ENCODE measurements at places on chromosomes 5 and 9.

DNA sequence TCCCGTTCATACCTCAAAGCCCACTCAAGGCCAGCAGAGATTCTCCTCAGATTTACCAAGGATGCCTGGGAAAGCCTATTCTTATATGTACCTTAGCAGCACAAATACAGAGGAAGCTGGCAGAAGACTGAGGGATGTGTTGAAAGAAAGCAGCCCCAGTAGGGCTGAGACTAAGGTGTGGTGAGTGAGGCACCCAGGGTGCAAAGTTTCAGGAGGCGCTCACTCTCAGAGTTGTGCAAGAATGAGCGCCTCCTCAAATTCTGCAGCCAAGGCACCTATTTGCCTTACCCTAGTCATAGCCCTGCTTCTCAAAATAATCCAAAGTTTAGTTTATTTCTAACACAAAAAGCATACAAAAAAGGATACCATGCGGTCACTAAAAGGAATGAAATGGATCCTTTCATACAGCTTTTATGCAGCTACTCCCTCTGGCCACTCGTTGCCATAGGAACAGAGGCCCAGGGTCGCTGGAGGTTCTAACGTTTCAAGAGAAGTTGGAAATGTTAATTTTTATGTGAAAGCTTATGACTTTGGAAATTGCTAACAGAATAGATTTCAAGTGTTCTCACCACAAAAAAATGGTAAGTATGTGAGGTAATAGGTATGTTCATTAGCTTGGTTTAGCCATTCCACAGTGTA lies 79.7 kb upstream of the SMIM23 start:
- no peak for DNase-seq
- no peak overlapping the region for H3K4me3 ChIP-seq
- no peaks in the 10 kb centered on the region for H3K36me3 ChIP-seq
- no peak overlapping the region for H3K27ac ChIP-seq

DNA sequence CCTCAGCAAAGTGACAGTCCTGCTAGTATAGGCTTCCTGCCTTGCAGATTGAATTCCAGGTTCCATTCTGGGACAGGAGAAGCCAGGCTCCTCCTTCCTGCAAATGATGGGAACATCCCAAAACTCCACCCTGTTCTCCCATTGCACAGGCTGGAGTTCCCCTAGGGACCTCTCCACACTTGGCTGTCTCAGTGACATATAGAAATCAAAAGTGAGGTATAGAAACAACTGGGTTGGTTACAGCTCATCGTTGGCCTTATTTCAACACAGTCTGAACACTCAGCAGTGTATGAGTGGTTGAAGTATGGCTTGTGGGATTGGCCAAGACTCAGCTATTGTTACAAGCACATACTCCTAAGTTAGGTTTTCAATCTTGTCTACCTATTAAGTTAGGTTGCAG lies 157.8 kb upstream of the FTMT start:
- H3K27me3 ChIP-seq = no peaks in the 10 kb centered on the region
- H3K4me1 ChIP-seq = no peaks in the 10 kb centered on the region
- H3K27ac ChIP-seq = no peak overlapping the region
- peak; percentile 3 for DNase-seq
- H3K4me3 ChIP-seq = no peak overlapping the region
- no peaks in the 10 kb centered on the region for H3K36me3 ChIP-seq

- no peak overlapping the region for H3K4me3 ChIP-seq
- H3K36me3 ChIP-seq = no peaks in the 10 kb centered on the region
- no peaks in the 10 kb centered on the region for H3K4me1 ChIP-seq
- DNase-seq = peak; percentile 62
- peaks cover 28% of the 10 kb centered on the region for H3K27me3 ChIP-seq
Measured at GRCh38 chr9:113737517-113738271, 138.4 kb upstream of the ZNF618 start.

DNA sequence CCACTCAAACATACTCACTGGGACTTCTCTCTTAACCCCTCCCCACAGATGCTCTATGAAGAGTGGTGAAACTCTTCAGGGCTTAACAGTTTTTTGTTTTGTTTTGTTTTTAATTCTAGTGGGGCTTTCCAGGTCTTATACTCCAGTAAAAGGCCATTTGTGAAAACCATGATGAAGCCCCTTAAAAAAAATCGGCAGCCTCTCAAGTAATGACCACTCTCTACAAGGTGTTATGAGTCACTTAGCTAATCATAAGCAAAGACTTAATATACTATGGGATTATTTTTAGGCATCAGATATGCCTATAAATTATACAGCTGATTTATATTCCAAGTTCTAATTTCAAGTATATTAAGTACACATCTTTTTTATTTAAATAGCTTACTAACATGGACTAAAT lies 607.9 kb downstream of the RAB3C start:
- H3K4me3 ChIP-seq = no peak overlapping the region
- no peak overlapping the region for H3K27ac ChIP-seq
- H3K36me3 ChIP-seq = no peaks in the 10 kb centered on the region
- DNase-seq = no peak
- no peaks in the 10 kb centered on the region for H3K27me3 ChIP-seq

DNA sequence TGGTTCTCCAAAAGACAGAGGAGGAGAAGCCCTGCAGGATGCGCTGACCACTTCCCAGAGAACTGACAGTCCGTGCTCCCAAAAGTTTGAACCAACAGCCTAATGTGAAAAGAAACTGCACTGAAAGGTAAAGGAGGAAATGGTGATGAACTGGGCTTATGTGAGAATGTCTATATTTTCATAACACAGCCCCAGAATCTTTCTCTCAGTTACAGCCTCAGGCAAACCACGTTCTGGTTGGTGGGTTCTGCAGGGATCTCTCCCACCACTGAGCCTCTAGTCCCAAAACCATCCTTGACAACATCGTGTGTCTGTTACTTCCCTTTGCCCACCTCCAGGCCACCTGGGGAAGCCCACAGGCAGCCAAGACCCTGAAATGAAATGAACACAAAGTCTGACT lies 23.9 kb downstream of the SPARC start:
- peaks cover 70% of the 10 kb centered on the region for H3K4me1 ChIP-seq
- H3K36me3 ChIP-seq = peaks cover 60% of the 10 kb centered on the region
- H3K4me3 ChIP-seq = no peak overlapping the region
- no peaks in the 10 kb centered on the region for H3K27me3 ChIP-seq

DNA sequence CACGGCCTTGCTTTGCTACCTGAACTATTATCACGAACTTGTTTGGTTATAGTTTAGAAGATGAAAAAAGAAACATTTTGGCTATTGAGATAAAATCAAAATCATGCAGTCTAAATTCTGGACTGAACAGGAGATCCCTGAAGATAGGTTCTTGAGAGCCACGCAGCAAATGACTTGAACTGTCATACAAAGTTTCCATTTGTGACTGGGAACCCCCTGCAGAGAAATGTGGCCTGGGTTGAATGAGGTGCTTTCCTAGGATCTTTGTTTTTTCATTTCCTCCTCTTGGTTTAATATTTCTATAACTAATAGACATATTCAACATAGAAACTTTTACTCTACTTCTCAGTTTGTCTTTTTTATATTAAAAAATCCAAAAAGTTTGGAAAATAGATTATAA lies 184.7 kb upstream of the TRPM3 start:
- H3K36me3 ChIP-seq = no peaks in the 10 kb centered on the region
- DNase-seq = no peak
- no peak overlapping the region for H3K27ac ChIP-seq
- no peak overlapping the region for H3K4me3 ChIP-seq

GRCh38 chr9:13715430-13715829 lies 435.9 kb upstream of the MPDZ start:
- H3K27ac ChIP-seq = no peak overlapping the region

- no peaks in the 10 kb centered on the region for H3K36me3 ChIP-seq
- peaks cover 4% of the 10 kb centered on the region for H3K4me1 ChIP-seq
- no peak overlapping the region for H3K4me3 ChIP-seq
- H3K27me3 ChIP-seq = no peaks in the 10 kb centered on the region
Measured at GRCh38 chr5:57687596-57687995, 205.0 kb upstream of the ACTBL2 start.

DNA sequence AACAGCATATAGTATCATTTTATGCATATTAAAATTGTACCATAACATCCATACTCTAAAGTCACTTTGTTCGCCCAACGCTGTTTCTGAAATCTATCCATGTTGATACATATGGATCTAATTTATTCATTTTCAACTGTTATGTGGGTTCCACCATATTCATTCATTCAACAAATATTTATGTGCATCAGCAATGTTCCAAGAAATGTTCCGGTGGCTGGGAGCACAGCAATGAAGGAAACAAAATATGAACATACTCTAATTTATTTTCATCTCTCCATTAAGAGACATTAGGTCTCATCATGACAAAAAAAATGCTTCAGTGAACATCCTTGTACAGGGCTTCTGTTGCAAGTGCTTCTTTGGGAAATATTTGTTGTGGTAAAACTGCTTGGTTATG lies 75.4 kb downstream of the MARCHF3 start:
- no peaks in the 10 kb centered on the region for H3K27me3 ChIP-seq
- no peaks in the 10 kb centered on the region for H3K36me3 ChIP-seq
- no peak for DNase-seq

DNA sequence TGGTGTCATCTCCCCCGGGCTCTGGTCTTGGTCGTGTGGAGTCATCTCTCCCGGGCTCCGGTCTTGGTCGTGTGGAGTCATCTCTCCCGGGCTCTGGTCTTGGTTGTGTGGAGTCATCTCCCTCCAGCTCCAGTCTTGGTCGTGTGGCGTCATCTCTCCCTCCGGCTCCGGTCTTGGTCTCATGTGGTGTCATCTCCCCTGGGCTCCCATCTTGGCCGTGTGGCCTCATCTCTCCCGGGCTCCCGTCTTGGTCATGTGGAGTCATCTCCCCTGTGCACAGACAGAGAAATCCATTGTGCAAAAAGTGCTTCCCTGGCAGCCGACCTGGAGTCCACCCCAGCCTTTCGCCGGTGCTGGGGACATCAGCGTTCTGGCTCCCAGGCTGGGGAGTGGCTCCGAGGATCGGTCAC lies 91.1 kb upstream of the CACNA1B start:
- H3K36me3 ChIP-seq = peaks cover 21% of the 10 kb centered on the region
- no peaks in the 10 kb centered on the region for H3K27me3 ChIP-seq
- H3K4me1 ChIP-seq = 0 out of 2 replicates have a peak, but pooled peaks cover 6% of the 10 kb centered on the region
- H3K27ac ChIP-seq = peak overlapping the region; percentile 58
- DNase-seq = peak; percentile 88

- no peaks in the 10 kb centered on the region for H3K36me3 ChIP-seq
- no peaks in the 10 kb centered on the region for H3K27me3 ChIP-seq
- H3K27ac ChIP-seq = no peak overlapping the region
- H3K4me1 ChIP-seq = no peaks in the 10 kb centered on the region
- peak; percentile 57 for DNase-seq
Measured at GRCh38 chr9:127004946-127005769, 90.6 kb downstream of the RALGPS1 start.

GRCh38 chr5:180829726-180830125 lies 27.1 kb upstream of the MGAT1 start:
- no peaks in the 10 kb centered on the region for H3K36me3 ChIP-seq
- no peak for DNase-seq
- H3K4me3 ChIP-seq = no peak overlapping the region
- peaks cover 16% of the 10 kb centered on the region for H3K4me1 ChIP-seq

DNA sequence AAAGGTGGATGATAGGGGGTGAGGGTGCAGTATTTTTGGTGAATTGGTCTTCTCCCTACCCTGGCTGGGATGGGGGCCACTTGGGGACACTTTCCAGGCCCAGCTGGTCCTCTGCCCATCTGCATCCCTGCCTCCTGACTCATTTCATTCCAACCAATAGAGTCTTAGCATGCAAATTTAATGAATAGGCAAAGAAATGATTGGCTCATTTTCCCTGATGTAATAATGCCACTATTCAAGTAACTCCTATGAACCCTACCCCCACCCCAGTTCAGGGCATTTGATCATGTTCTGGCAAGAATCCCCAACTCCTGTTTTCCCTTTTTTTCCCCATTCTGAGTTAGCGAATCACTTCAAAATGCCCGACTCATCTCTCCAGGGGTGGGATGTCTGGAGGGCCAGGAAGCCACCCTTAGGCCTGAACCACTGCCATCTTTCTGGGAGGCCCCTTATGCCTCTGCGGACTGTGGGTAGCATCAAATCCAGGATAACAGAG lies 56.7 kb downstream of the PCDH1 start:
- no peaks in the 10 kb centered on the region for H3K27me3 ChIP-seq
- no peaks in the 10 kb centered on the region for H3K36me3 ChIP-seq
- peak overlapping the region; percentile 98 for H3K27ac ChIP-seq
- peak; percentile 94 for DNase-seq
- peak overlapping the region; percentile 32 for H3K4me3 ChIP-seq

- no peak for DNase-seq
- peaks cover 24% of the 10 kb centered on the region for H3K4me1 ChIP-seq
Measured at GRCh38 chr5:179769796-179770195, 24.0 kb upstream of the LTC4S start.

GRCh38 chr5:8606231-8606630 lies 737.3 kb downstream of the MTRR start:
- no peak overlapping the region for H3K27ac ChIP-seq
- no peaks in the 10 kb centered on the region for H3K27me3 ChIP-seq
- DNase-seq = no peak
- H3K4me3 ChIP-seq = no peak overlapping the region
- no peaks in the 10 kb centered on the region for H3K4me1 ChIP-seq

GRCh38 chr5:57325678-57326397 lies 152.0 kb downstream of the GPBP1 start:
- no peak overlapping the region for H3K4me3 ChIP-seq
- H3K27me3 ChIP-seq = no peaks in the 10 kb centered on the region
- no peak overlapping the region for H3K27ac ChIP-seq
- DNase-seq = no peak

DNA sequence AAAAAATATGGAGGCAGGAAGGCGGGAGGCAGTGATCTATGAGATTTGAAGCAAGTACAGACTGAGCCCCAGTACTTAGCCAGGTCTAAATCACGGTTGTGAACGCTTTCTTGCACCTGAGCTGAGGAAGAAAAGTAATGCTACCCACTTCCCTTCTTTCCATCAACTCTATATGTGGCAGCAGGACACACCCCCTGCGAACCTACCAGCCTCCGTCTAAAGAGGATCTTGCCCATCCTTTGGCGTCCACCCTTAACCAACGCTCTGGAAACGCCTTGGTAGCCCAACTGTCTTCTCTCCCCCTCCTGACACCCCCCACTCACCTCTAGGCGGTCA lies 545 bp downstream of the HMGCS1 start:
- H3K27ac ChIP-seq = peak overlapping the region; percentile 84
- H3K4me1 ChIP-seq = peaks cover 13% of the 10 kb centered on the region
- peak overlapping the region; percentile 88 for H3K4me3 ChIP-seq
- no peak for DNase-seq
- H3K27me3 ChIP-seq = no peaks in the 10 kb centered on the region
